NCI-H510A (cell line): ENCODE measurements at places on chromosomes 3 and 15.

DNA sequence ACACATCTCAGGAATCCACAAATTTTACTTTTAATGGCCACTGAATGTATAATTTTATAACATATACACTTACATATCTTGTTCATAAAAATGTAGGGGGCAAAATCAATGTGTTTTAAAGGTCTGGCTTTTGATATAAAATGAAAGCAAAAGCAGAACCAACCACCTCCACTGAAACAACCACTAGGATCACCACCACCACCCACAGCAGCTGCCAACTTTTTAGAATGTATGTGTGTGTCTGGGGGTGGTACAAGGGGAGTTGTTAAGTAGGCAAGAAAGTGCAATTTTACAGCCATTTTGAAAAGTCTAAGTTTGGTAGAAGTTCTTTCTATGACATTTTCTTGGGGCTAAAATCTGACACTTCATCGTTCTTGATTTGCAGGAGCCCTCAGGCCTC lies 44.0 kb downstream of the OTOL1 start:
- no peak for DNase-seq

GRCh38 chr3:71243229-71243628 lies 340.3 kb downstream of the FOXP1 start:
- no peak for DNase-seq

DNA sequence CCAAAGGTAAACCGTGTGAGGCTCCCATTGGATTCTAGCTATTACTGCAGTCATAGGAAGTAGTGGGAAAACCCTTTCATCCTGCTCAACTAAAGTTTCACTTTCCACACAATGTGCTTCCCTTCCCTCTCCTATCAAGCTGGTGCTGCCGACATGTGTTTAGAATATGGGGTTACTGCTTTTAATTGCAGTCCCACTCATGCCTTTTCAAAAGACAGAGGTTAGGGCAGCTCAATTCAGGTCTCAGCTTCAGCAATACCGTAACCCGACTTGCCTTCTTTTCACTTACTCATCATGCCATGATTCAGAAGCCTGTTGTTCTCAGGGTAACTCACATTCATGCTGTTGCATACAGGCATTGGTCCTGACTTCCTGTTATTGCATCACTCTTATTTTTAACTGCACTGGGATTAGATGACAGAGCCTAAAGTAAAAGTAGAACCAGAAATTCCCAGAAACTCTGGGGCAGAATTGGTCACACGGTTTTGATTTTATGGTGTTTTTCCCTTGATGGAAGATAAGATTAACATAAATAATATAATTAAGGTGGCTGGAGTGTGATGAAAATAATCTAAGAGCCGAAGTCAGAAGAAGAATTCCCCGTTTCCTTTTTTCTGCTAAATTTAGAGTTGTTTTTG lies 45.7 kb downstream of the C2CD4B start:
- DNase-seq, result no peak

DNA sequence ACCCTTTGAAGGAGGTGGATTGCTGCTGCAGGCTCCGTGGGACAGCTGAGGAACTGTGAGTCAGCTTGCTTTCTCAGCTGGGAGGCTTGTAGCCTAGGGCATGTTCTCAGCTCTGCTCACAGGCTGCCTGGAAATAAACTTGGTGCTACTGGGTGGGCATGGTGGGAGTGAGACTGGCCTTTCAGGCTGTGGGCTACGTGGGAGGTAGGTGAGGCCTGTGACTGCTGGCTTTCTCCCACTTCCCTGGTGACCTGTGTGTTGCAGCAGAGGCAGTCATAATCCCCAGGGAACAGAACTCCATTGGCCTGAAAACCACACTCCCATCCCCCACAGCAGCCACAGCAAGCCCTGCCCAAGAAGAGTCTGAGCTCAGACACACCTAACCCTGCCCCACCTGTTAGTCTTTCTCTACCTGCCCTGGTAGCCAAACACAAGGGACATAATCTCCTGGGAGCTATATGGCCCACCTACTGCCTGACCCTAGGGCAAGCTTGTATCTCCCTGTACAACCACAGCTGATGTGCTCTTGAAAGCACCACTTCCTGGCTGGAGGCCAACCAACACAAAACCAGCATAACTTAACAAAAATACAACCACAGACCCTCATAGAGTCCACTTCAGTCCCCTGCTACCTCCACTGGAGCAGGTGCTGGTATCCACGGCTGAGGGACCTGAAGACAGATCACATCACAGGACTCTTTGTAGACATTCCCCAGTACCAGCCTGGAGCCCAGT lies 236.5 kb downstream of the SQOR start:
- no peak for DNase-seq

DNA sequence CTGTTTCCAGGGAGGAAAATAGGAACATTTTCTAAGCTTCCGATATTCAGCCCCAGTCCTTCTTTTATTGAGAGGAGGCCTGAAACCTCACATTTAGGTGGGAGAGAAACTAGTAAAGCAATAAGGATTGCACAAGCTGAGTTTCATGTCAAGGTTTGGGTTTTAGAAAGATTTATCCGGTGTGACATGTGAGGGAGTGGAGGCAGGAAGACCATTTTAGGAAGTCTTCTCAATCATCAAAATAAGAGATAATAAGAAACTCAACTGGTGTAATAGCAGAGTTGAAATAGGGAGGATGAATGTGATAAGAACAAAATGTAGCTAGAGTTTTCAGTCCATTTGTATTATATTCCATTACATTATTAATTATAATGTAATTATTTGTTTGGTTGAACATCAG lies 27.7 kb upstream of the CLDN16 start:
- no peak for DNase-seq

DNA sequence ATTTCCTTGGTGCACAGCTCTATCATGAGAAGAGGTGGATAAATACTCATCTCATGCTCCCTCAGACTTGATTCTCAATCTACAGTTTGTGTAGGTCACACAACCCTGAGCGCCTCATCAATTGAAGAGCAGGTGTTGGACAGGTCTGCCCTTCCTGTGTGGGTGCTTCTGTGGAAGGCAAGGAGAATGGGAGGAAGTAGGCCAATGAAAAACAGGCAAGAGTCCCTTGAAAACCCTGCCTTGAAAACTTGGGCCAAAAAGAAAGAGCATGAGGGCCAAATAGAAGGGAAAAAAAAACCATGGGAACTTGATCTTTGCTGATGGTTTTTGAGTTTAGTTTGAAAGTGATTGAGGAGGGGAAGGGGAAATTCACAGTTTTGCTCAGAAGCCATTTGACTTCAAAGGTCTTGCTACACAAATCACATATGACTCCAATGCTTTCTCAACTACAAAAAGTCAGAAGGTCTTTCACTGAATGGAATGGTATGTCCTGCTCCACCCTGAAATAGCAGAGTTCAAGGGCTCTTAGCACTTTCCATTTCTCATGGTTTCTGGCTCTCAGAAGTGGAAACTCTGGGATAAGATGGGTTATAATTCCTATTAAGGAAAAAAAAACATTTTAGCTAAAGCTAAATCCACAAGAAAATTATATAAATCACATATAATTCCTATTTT lies 37.2 kb upstream of the TM4SF1 start:
- no peak for DNase-seq

- no peak for DNase-seq
These were observed 64.0 kb upstream of the AKAP13 start for GRCh38 chr15:85316244-85316934.

DNA sequence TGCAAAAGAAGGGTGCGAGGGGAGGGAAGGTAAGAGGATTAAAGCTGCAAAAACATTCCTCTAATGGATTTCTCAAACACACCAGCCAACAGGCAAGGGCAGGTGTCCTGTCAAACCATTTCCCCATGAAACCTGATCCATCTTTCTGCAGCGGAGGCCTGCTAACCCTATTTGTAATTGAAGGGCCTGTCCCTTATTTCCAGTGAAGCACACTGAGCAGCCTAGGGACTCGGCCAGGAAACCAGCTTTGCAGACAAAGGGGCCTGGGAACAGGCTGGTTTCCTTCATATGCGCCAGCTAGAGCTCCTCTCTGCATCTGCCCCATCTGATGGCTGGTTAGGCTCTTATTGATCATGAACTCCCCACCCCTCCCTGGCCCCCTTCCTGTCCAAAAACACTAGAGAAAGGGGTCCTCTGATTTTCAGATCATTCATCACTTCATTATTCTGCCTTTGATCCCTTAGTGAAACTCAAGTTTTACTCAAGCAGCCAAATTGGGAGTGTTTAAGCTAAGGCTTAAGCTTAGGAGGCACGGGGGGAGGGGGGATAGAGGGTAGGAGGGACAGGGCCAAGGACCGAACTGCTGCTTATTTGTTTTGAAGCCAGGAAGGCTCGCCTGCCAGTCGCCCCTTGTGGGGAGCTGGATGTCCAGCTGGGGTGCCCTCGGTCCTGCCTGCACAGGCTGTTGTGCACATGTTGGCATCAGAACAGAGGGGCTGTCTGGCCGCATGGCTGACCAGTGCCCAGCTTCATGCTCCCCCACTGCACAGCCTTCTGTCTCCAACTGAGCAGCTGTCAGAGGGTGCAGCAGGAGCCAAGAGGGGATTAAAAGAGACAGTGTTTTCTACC lies 53.1 kb downstream of the BOC start:
- peak; percentile 29 for DNase-seq

DNA sequence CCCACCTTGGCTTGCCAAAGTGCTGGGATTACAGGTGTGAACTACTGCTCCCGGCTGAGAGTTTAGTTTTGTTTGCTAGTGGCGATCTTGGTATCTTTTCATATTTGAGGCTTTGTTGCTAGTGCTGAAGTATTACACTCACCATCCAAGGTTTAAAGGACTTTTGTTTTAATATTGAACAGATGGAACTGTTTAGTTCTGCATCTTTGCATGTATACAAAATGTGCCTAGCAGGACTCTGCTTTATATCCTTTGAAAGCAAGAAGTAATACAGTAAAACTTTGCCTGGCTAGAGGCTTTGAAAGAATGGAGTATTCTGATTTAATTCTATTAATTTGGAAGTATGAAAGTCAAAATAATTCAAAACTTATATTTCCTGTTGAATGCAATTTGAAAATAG lies 77.8 kb upstream of the CHRNB4 start:
- DNase-seq, result no peak

- no peak for DNase-seq
These were observed 24.3 kb downstream of the IL17RD start for GRCh38 chr3:57140894-57141293.

DNA sequence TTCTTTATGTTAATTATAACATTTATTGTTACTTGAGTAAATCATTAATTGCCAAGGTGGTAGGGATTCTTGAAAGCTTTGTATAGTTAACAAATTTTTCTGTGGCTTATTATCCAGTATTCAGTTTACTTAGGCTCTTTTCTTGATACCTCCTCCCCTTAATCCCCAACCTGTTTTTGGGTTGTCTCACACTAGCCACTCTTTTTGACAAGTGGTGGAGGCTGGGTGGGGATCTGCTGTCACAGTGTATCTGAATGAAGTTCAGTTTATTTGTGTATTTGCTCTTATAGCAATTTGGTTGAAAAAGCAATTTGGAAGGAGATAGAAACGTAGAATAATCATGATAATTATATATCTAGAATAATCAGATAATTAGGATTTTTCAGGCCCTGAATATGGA lies 43.8 kb downstream of the STT3B start:
- no peak for DNase-seq

- DNase-seq, result no peak
These were observed 88.4 kb downstream of the ASB7 start for GRCh38 chr15:100690795-100691158.

DNA sequence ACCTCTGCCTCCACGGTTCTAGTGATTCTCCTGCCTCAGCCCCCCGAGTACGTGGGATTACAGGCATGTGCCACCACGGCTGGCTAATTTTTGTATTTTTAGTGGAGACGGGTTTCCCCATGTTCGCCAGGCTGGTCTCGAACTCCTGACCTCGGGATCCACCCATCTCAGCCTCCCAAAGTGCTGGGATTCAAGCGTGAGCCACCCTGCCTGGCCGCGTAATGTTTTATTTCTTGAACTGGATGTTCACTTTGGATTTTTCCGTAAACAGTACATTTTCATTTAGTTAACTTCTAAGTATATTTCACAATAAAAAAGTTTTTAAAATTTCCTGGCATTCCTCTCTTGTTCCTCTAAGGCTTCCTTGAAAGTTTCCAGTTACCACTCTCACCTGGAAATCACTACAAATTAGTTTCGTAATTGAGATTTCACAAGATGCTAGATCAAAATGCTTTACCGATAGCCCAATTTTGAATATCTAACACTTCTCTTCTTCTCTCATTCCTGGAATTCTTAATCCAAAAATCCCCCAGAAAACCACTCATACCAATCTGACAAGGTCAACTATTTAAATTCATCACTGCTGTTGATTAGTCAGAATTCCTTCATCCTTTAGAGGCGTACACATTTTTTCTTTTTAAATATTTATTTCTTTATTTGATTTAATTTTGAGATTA lies 44.7 kb upstream of the INO80 start:
- no peak for DNase-seq

DNA sequence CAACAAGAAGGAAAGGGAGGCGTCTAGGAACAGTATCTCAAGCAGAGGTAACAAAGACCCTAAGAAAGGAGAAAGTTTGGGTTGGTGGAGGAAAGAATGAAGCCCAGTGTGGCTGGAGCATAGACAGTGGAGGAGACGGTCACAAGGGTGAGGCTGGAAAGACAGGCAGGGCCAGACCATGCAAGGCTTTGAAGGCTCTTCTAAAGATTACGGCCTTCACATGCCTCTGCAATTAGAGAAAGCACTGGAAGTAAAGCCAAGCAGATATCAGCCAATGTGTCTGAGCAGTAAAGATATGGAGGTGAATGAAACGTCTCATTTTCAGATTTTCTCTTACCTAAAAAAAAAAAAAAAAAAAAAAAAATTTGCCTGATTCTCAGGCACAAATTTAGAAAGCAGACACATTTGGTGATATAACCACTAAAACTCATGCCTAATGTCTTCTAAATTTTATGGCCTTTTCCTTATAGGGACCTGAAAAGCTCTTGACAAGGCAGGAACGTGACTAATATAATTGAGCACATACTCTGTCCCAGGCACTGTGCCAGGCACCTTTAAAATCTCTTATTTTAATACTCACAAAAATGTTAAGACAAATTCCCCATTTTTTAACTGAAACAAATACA lies 184.1 kb downstream of the MECOM start:
- no peak for DNase-seq

GRCh38 chr3:4897765-4898453 lies 81.3 kb upstream of the BHLHE40 start:
- DNase-seq, result no peak

- no peak for DNase-seq
These were observed 9.4 kb upstream of the SEMA3B start for GRCh38 chr3:50259432-50260026.

DNA sequence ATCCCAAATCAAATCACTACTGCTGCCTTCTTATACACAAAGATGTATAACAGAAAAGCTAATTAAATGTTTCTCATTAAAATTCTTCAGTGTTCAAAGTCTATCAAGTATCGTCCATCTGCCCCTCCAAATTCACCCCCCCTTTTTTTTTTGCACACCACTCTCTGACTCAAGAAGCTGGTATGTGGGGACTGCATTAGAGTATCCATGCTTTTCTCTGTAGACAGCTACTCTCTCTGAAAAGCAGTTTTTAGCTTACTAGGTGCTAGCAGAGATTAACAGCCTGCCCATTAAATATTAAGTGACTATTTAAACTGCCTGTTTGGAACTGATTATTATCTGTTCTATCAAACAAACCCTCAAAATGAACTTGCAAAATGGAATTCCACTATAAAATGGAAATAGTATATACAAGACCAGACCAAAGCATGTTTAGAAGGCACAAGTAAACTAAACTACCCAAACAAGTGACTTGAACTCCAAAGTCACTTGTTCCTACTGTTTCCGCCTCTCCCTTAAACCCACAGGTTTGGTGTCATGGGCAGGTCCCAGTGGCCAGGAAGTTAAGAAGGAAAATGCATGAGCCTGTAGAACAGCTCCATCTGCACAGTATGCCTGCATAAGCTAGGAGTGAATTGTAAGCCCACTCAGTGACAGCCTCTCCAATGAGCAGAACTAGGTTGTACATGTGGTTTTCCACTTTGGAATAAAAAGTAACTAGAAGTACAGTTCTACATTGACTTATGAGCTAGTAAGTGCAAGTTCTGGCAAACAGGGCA lies 32.5 kb downstream of the GBE1 start:
- DNase-seq, result no peak
